ENCODE measurements at places on chromosomes 13 and 19. TPM values are rescaled to one million over a fixed set of nuclear protein-coding genes. Genes with fewer than 3 reads are reported as not detected.

DNA sequence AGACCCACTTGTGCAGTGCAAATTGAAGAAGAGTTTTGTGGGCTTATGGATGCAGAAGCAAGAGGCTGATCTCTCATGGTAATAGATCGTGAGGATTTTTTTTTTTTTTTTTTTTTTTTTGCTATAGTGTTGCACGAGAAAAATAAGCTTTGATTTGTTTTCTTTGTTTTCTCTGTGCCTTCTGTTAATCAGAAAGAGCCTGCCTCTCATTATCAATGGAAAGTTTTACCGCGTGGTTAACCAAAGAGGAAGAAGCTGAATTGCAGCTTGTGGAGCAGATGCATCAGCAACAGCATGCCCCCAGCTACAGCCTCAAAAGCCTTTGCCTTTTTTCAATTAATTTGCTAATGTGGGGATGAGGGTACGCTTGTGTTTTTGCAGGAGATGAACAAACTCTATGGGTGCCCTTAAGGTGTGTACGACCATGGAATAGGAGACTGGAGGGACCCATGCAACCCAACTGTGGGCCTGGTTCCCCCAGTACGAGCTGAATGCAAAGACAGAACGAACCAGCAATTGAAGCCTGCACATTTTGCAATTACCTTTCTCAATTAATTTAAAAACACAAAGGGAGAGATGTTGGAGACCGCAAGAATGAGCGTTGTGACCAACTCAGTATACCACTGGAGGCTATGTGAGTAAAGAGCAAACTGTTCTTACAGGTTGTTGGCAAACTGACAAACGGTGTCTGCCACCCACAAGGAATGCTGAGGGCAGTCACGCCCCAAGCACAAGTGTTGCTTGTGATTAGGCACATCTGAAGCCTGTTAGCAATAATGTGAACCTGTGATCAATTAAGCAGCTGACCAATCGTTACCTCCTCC is 58.6 kb upstream of the SPRY2 start:
- DNase-seq, result no peak

GRCh38 chr19:18915639-18916038 is 3.5 kb downstream of the COPE start:
- no peak for DNase-seq

DNA sequence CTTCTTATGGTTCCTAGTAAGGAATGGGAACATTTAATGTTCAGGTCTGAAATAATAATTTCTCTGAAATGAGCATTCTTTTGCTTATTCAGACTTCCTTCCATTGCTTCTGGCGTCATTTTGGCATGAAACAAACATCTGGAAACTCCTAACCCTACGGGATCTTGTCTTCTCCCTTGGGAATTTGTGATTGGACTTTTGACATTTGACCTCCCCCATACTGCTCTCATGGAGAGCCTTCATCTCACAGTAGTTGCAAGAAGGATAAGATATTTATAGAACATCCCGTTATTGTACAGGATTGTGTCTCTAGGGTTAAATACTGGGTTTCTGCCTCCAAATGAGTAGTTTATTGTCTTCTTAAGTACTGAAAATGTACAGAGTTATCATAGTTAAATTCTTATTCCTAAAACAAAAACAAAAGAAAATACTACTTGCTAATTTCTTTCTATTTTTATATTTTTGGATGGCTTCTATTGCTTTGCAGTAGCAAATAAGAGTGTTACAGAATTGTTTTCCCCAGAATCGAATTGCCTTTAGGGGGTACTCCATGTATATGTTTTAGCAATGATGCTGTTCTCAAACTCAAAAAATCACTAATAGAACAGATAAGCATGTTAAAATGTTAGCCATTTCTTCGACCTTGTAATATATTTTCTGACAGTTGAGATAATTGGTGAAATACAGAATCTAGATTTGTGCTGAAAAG is 366.8 kb downstream of the DLEU7 start:
- no peak for DNase-seq

- no peak for DNase-seq
Measured at GRCh38 chr13:32125221-32125689, 93.7 kb downstream of the FRY start.

GRCh38 chr19:18684642-18684993 is 1.1 kb downstream of the CRTC1 start:
- no peak for DNase-seq

PABPC3 gene
- 0.20 TPM for total RNA-seq

DNA sequence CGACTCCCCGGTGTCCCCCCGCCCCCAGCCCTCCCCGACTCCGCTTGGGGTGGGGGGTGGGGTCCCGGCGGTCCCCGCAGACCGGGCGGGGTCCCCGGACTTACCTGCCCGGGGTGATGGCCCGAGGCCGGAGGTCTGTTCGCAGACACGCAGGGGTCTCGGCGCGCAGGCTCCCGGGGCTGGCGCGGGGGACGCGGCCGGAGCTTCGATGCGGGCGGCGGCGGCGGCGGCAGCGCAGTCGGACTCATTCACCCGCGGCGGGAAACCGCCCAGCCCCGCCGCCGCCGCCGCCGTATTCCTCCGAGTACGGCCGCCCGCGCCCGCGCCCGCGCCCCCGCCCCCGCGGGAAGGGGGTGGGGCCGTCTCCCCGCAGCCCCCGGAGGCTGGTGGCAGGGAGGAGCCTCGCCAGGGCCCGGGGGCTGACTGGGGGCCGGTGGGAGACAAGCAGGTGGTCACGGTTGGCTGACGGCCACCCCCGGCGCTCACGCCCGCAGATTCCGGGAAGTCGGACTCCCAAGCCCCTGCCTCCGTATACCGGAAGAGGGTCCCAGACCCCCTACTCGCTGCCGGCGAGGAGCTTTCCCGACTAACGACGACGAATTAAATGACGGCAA is at the start of gene C2CD4C:
TSS of gene C2CD4C (minus strand) at position 246 of the 614 bp plus-strand sequence. CDS start 786 bp downstream, outside the sequence.
- no peak for DNase-seq

DNA sequence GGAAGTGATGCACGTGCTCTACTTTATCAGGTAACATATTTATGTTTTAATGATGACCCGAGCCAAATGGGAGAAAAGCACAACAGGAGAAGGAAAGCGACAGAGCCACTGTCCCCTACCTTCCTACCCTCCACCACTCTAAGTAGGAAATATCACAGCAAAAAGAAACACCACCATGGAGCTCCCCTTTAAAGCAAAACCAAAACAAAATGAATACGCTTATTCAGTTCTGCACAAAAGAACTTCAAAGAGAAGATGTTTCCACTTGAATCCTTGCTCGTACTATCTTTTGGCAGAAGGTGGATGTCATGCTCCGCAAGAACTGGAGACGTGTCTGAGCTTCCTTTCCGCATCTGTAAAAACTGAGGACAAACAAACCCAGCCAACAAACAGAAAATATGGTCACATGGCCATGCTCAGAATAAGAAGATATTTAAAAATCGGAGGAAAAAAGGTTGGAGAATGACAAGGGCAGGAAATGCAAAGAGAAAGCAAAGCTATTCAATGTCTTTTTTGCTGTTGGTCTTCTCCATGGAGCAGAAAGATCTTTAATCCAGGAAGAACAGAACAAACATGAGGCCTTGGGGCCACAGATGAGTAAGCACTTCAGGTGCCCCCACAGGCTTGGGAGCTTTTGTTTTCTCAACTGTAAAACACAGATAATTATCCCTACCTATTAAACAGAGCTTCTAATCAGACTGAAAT is 19.5 kb downstream of the N4BP2L1 start:
- no peak for DNase-seq

ZNF99 gene
- total RNA-seq, result not detected

GRCh38 chr13:53560556-53560955 is 531.9 kb downstream of the OLFM4 start:
- no peak for DNase-seq

- DNase-seq, result no peak
Measured at GRCh38 chr13:107208889-107209288, 641.0 kb upstream of the ARGLU1 start.

DNA sequence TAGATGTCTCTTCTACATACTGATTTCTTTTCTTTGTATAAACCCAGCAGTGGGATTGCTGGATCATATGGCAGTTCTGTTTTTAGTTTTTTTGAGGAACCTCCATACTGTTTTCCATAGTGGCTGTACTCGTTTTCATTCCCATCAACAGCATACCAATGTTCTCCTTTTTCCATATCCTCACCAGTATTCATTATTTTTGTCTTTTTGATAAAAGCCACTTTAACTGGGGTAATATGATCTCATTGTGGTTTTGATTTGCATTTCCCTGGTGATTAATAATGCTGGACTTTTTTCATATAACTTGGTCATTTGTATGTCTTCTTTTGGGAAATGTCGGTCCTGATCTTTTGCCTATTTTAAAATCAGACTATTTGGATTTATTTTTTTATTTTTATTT is 108.5 kb downstream of the PAN3 start:
- DNase-seq, result peak; percentile 1

DNA sequence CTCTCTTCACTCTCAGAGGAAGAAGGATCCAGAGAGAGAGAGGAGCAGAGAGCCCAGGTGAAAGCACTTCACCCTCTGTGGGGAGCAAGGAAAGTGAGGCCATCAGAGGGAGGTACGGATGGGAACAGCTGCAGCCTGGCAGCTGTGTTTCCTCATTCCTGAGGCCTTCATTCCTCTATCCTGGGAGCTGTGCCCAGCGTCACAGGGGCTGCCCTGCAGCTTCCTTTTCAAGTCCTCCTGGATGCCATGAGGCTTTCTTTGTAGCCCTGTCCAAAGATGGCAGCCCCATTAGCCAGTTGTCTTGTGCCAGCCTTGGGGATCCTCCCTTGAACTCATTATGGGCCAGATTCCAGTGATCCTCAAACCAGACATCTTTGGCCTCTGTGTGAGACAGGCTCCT is 76.8 kb upstream of the PCDH8 start:
- DNase-seq, result no peak

NKPD1 gene
- total RNA-seq, result not detected

All from HT1080 (cell line).